HS-27A (cell line): ENCODE measurements at places on chromosomes 16 and 17.

GRCh38 chr17:77885678-77886386 is 72.7 kb upstream of the TNRC6C start:
- DNase-seq, result no peak

- DNase-seq, result no peak
Observed at GRCh38 chr16:88705801-88706228, 393 bp downstream of the RNF166 start.

- DNase-seq, result no peak
Observed at GRCh38 chr17:16258901-16259300, 41.9 kb downstream of the PIGL start.

- no peak for DNase-seq
Observed at GRCh38 chr17:19796457-19796856, 48.4 kb upstream of the ALDH3A1 start.

DNA sequence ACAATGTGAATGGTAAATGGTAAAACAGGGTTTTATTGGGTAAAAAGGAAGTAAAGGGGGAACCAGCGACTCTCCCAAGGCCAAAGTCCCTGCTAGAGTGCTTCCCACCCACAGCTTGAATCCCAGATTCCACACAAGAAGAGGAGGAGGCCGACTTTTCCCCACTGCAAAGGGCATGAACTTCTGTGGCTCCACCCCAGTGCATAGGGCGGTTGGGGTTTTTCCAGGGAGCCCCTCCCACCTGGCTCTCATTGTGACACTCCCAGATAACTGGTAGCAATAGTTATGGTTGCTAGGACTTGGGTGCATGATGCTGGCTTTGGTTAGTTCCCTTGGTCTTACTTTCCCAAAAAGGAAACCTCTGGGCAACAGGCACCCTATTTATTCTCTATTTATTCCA is 666.0 kb upstream of the CA10 start:
- no peak for DNase-seq
